Stimulated activated CD8-positive, alpha-beta memory T cell treated with anti-CD3 and anti-CD28 coated beads, Interleukin-15, amount 100 ng/mL, for 24 hours (primary cell): ENCODE measurements at places on chromosomes 4 and X.

DNA sequence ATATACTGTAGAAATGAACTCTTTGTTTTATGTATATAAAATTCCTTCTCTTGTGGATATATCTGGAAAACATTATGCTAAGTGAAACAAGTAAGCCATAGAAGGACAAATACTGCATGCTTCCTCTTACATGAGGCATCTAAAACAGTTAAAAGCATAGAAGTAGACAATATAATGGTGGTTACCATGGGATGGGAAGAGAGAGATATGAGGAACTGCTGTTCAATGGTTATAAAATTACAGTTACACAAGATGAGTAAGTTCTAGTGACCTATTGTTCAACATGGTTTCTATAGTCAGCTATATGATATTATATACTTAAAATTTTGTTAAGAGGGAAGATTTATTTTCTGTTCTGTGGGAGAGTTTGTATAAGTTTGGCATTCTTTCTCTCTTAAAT, 43.4 kb downstream of the HTRA3 start:
- no peak for DNase-seq

DNA sequence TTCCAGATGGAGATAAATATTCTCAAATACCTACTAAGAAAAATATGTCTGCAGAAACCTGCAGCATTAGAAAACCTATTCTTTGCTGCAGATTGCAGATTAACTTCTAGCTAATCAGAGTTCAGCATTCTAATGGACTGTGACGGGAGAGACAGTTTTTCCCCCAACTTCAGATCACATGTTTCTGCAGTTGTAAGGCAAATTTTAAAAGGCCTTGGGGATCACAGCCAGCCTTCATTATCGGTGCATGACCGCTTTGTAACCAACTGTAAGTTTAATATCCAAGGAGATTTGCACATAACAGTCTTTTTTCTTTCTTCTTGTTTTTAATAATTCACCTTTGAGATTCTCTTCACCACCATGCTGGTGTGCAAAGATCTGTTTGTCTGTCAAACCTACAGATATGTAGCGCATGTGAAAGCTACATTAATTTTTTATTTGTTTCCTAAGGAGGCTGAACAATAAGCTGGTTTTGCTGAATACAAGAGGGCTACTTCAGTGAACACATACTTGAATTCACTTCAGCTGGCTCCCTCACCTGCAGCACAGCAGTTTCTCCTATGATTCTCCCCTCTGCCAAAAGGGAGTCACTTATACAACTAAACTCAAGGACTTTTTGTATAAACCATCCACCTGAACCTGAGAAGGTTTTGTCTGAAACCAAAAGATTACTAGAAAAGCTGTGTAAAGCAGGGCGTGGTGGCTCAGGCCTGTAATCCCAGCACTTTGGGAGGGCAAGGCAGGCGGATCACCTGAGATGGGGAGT, 488.5 kb downstream of the RPA4 start:
- no peak for DNase-seq

DNA sequence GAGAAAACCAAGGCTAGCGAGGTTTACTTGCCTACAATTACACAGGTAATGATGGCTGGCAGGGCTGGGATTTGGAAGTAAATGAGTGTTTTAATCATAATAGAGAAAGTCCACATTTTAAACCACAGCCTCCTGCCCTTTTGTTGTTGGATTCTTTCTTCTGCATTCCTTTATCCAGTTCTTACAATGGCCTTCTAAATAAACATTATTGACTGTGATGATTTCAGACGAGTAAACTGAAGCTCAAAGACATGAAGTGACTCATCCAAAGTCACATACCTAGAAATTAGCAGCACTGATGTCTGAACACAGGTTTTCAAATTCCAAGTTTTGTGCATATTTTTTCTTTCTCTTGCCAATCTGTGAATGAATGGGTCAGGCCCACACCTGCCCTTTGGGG, 51.2 kb upstream of the C1QTNF7 start:
- DNase-seq: no peak

GRCh38 chr4:13484749-13485221, 645 bp upstream of the RAB28 start:
- no peak for DNase-seq

- no peak for DNase-seq
Observed at GRCh38 chr4:114692958-114693357, 94.4 kb downstream of the UGT8 start.

GRCh38 chr4:140286456-140286855, 87.0 kb upstream of the SCOC start:
- DNase-seq: no peak

GRCh38 chrX:3252744-3253143, 93.7 kb downstream of the MXRA5 start:
- DNase-seq: no peak

DNA sequence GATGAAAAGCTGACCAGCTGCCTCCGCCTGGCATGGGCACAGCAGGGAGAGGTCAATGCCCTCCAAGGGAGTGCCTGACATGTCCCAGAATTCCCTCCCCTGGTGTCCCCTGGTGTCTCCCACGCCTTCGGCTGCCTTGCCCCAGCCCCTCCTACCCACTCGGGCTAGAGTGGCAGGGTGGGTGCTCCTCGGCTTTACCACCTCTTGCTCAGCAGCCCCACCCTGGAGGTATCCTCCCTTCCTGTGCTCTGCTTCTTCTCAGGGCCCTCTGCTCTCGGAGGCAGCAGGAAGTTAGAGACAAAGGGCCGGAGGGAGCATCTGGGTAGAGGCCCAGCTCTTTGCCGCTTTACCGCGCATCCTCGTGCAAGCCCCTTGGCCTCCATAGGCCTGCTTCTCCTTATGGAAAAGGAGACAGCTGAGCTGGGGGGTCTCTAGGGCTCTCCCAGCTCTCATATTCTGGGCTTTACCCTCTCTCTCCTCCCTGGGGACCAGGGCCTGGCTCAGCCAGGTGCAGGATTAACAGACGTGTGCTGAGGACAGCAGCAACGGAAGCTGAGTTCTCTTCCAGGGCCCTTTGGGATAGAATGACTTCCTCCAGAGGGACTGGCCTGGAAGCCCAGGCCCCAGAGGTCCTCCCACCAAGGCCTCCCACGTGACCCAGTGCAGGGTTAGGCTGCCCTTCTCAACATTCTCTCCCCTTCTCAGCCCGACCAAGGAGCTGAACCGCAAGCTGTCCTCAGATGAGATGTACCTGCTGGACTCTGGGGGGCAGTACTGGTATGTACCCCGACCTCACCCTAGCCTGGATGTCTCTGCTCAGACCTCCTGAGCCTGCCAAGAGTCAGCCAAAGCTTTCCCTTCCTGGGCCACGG, 17.2 kb downstream of the XPNPEP2 start:
- no peak for DNase-seq

- DNase-seq: no peak
Observed at GRCh38 chrX:49610718-49611310, 12.0 kb downstream of the GAGE1 start.

DNA sequence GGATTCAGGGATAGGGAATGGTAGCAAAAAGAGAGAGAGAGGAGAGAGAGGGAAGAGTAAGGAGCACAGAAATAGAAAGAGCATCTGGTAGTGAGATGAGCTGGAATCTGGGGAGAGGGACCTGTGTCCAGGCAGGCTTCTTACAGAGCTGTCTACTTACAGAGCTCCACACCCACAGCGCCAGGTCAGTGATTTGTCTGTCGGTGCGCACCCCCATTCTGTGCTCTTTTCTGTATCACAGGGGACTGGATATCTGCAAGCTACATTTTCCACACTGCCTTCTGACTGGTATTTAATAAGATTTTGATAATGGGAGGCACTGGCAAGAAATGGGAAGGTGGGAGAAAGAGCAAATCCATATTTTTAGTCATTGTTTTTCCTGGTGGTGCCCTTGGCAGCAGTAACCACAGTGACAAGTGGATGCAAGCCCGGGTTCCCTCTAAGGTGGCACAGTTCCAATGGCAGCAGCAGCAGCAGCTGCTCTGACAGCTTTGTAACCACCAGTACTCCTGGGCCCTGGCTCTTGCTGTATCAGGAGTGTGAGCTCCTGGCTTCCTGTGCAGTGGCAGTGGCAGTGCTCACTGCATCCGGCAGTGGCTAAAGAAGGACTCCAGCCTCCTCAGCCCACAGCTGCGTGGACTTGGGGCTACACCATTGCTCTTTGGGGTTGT, 300.5 kb downstream of the TRIML1 start:
- no peak for DNase-seq

DNA sequence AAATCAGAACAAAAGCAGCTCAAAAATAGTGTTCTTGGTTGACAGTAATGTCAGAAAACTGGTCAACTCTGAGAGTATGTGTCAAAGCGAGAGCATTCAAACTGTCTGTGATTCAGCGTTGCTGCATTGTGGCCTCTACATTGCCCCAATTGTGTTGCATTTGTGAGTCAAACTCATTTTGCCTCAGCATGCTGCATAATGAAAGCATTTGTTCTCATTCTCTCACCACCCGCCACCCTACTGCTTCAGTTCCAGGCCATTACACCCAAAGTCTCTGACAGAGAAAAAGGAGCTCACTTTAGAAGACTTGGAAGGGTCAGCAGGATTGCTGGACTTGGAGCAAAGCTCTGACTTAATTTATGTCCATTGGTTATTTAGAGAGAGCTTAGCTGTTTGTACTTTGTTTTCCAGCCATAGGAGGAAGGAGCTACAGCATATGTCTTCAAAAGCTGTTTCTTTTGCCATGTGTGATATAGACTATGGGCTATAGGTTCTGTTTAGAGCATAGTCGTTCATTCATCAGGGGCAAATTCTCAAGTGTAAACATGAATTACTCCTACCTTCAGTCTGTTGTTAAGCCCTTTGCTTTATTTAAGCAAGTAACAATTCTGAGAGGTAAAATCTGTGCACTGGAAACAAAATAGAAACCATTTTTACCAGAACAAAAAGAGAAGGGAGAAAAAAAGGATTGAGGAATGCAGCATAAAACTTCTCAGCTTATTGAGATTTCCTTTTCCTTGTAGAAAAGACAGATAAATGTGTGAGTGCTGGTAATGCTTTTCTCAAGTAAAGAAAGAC, 153.4 kb upstream of the ANK2 start:
- no peak for DNase-seq
